K562 (cell line): ENCODE measurements at places on chromosomes 16 and 17.

DNA sequence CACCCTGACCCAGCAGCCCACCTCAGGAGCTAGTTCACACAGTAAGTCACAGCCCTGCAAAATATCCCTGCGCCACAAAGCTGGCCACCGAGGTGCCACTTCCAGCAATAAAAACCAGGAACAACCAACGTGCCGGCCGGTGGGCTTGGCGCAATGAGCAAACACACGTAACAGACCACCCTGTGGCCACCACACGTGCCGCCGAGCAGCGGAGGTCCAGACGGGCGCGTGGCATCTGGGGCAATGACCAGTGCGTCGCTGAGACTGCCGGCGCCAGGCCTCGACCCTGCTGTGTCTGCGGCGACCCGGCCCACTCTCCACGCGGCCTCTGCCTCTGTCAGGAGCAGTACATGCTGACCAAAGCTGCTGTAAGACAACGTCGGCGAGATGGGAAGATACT lies 31.5 kb downstream of the LMF1 start:
- no peak for DNase-seq

DNA sequence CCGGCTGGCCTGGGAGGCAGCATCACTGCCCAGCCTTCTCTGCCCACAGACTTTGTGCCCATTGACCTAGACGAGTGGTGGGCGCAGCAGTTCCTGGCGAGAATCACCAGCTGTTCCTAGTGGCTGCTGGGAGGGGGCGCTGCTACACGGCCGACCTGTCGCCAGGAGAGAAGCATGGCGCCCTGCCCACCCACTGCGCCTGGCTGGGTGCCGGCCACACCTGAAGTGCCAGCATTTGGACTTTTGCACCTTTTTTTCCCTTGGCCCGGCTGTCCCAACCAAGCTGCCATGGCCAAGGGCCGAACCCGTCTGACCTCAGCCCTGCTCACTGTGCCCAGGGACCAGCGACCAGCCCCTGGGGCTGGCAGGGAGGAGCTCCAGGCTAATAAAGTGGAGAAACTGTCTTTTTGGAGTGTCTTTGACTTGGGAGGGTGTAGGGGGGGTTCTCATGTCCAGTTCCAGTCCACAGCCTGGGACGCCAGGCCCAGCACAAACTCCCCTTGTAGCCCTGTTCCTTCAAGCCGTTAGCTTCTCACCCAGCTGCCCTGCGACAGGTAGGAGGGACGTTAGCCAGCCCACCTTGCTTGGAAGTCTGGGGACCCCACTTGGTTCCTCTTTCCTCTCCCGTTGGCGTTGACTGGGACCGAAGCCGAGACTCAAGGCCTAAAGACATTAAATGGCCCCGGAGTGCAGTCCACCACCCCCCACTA lies 939 bp upstream of the WDR90 start:
- DNase-seq: no peak

GRCh38 chr16:57061084-57061905 lies 31.1 kb upstream of the CPNE2 start:
- DNase-seq: no peak

DNA sequence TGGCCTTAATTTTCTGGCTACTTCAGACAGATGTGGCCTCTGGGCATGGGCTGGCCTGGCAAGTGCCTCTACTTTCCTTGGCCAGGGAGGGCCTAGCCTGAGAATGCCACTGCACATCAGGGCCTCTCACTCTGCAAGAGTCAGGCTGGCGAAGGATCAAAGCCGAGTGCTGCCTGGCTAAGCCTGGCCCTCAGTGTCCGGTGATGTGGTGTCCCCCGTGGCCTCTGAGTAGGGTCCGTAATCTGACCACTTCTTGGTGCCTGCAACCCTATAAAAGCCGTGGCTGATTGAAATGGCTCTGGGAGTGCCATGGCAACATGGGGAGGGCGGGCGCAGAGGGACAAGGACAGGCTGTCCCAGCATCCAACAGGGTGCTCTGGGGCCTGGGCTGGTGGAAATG lies 30.2 kb downstream of the TBX4 start:
- DNase-seq: no peak

DNA sequence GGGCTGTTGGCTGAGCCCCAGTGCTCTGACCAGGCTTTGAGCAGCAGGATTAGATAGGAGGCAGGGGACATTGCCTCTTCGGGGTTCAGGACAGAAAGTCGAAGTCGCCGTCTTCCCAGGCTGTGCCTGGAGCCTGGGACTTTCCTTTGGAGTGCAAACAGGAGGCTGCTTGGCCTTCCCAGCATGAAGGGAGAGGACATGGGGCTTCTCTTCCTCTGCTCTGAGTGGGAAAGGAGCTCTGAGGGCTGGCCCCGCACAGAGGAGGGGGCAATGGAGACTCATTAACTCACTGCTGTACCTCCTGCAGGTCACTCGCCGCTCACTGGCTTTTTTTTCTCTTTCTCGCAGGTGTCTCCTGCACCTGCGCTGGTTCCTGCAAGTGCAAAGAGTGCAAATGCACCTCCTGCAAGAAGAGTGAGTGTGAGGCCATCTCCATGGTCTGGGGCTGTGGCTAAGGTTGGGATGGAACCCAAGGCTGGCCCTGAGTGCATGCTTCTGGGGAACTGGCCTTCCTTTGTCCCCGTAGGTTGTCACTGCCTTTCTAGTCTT lies 642 bp downstream of the MT1F start:
- no peak for DNase-seq

DNA sequence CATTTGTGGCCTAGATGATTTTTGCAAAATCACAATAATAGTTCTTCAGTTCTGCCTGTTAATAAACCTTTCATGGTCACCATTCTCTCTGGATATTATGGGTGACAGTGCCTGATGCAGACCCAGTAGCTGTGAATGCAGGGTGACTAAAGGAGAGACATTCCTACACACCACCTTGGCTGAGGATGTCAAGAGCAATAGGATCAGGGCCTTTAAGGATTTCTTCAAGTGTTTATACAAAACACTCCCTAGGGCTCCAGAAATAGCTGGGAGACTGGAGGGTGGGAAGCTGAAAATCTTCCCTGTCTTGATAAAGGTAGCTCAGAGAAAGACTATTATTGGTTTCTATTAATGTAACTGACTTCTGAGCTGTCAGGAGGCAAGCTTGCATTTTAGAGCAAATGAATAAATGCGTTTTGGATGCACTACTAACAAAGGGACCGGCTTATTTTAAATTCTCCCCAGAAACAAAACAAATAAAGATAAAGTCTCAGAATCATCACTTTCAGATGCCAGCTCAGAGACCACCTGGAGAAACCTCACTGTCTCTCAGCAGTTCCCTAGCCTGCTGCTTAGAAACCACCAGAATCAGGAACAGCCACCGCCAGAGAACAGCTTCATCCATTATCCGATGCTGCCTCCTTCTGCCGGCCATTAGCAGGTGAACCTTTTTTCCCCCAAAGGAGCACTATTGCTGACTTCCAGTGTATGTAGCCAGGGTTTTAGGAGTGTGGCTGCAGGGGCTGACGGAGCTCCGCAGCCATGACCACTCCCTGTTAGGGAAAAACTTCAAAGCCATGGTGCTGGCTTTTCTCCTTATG lies 171.4 kb upstream of the DYNLRB2 start:
- no peak for DNase-seq

DNA sequence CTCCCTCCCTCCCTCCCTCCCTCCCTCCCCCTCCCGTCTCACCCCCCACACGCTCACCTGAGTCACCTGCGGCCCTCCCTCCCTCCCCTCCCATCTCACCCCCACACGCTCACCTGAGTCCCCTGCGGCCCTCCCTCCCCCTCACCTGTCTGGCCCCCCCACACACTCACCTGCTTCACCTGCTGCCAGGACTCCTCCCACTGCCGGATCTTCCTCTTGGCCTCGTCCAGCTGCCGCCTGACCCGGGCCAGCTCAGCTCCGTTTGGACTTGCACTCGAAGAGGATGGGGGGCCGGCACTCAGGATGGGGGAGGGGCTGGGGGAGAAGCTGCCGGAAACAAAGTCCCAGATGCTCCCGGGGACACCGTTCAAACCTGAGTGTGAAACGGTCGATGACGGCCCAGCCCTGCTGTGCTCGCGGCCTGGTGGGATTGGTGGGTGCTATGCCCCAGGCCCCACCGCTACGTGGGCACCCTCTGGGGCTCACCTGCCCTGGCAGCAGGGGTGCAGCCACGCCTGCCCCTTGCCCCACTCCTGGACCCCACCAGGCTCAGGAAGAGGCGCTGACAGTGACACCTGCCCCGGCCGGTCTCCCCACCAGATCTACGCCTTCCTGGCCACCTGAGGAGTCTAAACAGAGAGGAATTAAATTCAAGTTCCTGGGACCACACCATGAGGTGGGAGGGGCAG lies 15.9 kb downstream of the GNPTG start:
- no peak for DNase-seq

- DNase-seq: peak; percentile 73
Observed at GRCh38 chr17:59521465-59522126, 43.8 kb upstream of the DHX40 start.

GRCh38 chr16:71526111-71526631 lies at the start of gene CHST4:
TSS of gene CHST4 (plus strand) at chr16:71526426. CDS start at chr16:71536678, 10,252 bp downstream.
- peak; percentile 4 for DNase-seq

DNA sequence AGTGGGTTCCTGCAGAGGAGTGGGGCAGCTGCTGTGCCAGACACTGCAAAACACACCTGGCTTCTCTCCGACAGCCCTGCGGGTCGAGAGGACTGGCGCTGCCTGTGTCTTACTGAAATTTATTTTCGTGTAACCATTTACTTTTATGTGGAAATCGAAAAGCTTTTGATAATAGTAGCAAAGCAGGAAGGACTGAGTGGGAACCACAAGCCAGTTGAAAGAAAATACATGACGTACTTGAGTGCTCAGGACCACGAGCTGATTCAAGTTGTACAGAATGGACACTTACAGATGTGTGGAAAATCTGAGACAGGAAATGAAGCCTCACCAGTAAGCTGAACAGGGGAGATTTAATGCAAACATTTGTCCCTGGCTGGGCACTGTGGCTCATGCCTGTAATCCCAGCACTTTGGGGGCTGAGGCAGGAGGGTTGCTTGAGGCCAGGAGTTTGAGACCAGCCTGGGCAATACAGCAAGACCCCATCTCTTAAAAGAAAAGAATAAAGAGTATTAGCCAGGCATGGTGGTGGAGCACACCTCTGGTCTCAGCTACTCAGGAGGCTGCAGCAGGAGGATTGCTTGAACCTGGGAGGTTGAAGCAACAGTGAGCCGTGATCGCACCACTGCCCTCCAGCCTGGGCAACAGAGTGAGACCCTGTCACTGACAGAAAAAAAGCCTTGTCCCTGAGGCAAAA lies 11.3 kb upstream of the RPL13 start:
- no peak for DNase-seq

GRCh38 chr16:7124242-7124641 lies 208.4 kb upstream of the RBFOX1 start:
- no peak for DNase-seq

- no peak for DNase-seq
Observed at GRCh38 chr17:28482551-28483199, 9.2 kb downstream of the SLC13A2 start.

DNA sequence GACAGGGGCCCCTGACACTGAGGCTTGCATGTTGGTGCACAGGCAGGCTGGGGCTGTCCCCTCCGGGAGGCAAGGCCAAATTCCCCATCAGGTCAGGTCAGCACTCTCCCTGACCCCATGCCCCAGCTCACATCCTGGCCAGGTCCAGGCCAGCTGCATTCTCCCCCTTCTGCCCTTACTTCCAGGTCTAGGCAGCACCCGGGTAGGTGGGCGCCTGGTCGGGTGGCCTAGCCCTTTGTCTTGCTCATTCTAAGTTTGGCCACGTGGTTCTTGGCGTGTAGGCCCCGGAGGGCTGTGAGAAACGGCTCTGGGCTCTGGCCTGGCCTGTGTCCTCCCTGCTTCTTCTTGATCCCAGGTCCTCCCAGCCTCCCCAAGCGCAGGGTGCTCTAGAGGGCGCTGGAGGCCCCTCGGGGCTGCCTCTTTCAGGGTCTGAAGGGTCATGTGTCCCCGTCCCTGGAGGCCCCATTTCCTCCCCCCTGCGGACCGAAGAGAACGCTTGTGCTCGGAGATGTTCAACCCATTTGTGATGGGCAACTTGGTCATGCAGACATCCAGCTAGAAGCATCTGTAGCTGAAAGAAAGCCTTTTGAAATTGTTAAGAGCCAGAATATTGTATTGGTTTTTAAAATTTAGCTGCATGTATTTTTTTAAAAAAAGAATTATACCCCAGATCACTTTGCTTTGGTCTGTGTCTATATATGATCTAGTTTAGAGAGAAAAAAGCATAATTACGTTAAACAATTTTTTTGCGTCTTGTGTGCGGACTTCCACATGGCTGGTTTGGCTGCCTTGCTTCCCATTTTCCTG lies 6.7 kb downstream of the BAHCC1 start:
- peak; percentile 82 for DNase-seq

DNA sequence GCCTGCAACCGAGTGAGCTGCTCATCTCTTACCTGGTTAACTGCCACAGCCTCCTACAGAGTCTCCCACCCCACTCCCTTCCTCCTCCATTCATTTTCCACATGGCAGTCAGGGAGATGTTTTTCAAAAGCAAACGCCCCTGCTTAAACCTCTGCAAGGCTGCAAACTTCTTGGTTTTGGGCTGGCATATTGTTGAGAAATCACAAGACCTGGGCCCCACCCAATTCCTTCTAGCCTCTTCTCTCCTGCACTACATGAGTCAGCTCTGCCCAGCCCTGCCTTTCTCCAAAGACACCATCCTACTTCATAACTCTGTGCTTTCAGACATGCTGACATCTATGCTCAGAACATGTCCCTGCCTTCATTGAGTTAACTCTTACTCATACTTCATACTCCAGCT lies 136.1 kb downstream of the SPACA3 start:
- DNase-seq: no peak

DNA sequence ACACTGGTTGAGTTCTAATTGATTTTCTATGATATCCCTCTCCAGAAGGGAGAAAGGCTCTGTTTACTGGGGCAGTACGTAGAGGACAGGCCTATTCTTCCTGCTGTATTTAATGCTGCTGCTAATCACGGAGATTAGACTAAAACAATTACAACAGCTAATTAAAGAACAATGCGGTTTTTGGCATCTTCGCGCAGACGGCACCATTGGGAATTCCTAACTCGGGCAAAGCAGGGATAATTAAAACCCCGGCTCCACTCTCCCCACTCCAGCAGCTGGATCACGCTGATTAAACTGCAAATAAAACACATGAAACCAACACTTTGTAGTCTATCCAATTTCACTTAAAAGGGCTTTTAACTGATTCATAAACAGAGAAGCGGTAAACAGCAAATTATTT lies 147.6 kb downstream of the XYLT1 start:
- DNase-seq: no peak

DNA sequence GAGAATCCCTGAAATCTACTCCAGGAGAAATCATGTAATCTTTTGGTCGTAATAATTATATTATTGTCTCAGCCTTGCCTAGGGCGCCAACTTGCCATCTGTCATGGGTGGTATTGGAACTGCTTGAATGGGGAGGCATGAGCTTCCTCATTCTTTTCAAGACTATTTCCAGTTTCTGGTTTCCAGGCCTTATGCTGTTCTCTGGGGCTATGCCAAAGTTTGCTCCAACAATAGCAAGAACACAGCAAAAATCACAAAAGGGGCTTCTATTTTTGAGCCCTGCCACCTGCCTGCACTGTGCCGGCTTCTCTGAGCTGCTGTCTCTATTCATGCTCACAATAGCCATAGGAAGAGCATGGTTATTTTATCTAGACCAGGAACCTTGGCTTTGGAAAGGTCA lies 111.7 kb downstream of the SPECC1 start:
- no peak for DNase-seq
